ENCODE measurements at places on chromosomes 2 and 18. TPM values are rescaled to one million over a fixed set of nuclear protein-coding genes. Genes with fewer than 3 reads are reported as not detected.

Gene CLHC1
- total RNA-seq = 2.8 TPM

Gene DNAH6
- total RNA-seq = not detected

Gene MAP2
- 8.8 TPM for total RNA-seq

Gene DQX1
- total RNA-seq = not detected

Gene CRYGC
- not detected for total RNA-seq
